HT1080 (cell line): ENCODE measurements at places on chromosomes 1 and 21.

- no peak for DNase-seq
These were observed 3.6 kb upstream of the DHRS3 start for GRCh38 chr1:12621346-12622335.

- DNase-seq = no peak
These were observed 8.3 kb downstream of the AHCTF1 start for GRCh38 chr1:246923482-246923881.

DNA sequence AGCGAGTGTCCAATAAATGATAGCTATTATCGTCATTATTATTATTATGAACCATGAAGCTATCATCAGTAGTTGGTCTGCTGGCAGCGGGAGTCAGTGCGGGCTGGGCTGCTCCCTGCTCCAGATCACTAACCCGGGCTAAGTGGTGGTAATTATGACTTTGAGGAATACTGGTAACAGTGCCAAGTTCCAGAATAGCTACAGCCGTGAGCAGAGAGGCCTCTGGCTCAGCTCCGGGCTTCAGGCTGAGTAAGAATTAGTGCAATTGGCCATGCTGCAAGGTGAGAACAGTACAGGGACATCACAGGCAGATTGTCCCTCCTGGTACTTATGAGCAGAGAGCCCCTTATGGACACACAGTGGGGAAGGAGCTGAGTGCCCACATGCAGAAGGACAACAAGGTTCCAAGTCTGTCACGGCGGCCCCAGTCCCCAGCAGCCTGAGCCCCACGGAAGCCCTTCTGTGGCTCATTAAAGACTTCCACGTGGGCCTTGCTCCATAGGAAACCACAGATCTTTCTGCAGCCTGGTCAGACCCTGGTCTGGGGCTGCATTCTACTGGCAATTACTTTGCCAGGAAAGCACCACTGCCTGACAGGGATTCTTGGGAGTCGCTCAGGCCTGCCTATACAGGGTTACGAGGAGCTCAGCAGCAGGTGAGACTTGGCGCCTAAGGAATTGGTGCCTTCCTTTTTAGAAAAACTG lies 235.1 kb downstream of the RRAGC start:
- no peak for DNase-seq

- DNase-seq = no peak
These were observed 42.7 kb upstream of the TRIM45 start for GRCh38 chr1:117164209-117164608.

GRCh38 chr1:225852413-225853124 lies 29.6 kb downstream of the TMEM63A start:
- DNase-seq = no peak

DNA sequence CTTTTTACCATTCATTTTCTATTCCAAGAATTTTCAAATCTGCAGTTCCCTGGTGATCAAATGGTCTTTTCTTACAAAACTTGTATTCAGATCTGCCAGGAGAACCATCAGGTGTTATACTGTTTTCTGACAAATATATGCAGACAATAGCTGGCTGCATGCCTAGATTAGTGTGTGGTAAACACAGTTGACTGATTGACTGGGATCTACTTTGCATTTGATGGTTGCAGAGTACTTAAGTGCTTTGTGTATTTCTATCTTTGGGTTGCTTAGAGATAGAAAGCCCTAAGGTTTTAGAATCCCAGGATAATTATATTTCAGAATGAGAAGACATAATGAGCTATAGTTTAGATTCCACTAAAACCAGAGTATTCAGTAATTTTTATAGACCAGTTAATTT lies 102.0 kb upstream of the CHODL start:
- no peak for DNase-seq

GRCh38 chr1:159897962-159898361 lies 2.0 kb downstream of the CFAP45 start:
- DNase-seq = no peak

- DNase-seq = no peak
These were observed 5.9 kb downstream of the ATF6 start for GRCh38 chr1:161771973-161772372.

- peak; percentile 72 for DNase-seq
These were observed 66.0 kb upstream of the BACH1 start for GRCh38 chr21:29232530-29233255.

DNA sequence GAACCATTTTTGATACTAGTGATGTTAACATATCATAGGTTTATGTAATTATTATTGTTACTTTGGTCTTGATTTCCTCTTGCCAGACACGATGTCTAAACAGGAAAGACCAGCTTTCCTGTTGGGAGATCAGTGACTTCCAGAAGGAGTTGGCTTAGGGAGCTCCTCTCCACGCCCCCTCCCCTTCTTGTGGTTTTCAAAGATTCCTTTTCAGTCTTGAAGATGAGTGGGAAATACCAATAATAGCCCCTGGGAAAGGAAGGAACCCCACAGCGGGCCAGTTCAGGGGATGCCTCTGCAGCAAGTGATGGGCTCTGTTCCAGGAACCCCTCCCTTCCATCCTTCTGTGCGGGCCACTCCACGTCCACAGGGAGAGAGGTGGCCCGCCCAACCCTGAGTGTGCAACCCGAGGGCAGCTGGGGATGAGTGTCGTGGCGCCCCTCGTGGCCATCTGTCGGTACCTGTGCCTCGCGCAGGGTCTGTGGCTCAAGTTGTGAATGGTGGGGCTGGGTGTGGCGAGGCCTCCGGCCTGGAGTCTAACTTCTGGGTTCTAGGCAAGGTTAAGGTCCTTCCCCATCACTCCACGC lies 65.7 kb downstream of the TLR5 start:
- DNase-seq = no peak

- no peak for DNase-seq
These were observed 3.9 kb upstream of the PITHD1 start for GRCh38 chr1:23774174-23774880.

DNA sequence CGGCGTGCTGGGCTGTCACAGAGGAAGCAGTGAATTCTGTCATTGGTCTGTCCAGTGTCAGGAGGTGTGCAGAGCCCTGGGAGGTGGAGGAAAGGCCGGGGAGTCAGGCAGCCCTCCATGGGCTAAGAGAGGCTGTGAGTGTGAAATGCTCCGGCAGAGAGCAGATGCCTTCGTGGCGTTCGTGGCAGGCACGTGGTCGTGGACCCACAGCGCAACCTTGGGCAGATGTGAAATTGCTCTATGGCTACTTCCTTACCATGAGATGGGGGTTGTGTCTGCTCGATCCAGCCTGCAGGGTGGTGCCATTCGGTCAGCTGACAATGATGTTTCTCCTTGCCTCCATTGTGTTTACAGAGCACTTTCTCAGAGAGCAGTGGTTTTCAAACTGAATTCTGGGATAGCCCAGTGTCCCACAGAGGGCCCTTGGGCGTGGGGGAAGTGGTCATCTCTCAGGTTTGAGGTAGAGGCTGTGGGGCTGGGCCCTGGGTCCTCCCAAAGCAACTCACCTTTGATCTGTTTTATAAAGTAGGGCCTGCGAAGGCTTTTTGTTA lies 27.9 kb downstream of the TNFRSF1B start:
- DNase-seq = no peak

DNA sequence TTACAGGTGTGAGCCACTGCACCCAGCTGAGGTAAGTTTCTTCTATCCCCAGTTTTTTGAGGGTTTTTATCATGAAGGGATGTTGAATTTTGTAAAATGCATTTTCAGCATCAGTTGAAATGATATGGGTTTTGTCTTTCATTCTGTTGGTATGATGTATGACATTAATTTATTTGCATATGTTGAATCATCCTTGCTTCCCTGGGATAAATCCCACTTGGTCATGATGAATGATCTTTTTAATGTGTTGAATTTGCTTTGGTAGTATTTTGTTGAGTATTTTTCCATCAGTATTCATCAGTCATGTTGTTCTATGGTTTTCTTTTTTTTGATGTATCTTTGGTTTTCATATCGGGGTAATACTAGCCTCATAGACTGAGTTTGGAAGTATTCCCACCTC lies 141.0 kb downstream of the RPS6KC1 start:
- no peak for DNase-seq

- no peak for DNase-seq
These were observed 551.1 kb downstream of the MATN1 start for GRCh38 chr1:30172299-30172694.

- no peak for DNase-seq
These were observed 77.7 kb downstream of the ST6GALNAC5 start for GRCh38 chr1:76944942-76945341.

- DNase-seq = no peak
These were observed 157.8 kb upstream of the VAMP3 start for GRCh38 chr1:7613106-7613850.

GRCh38 chr1:23436520-23437354 lies 12.2 kb upstream of the TCEA3 start:
- no peak for DNase-seq

- no peak for DNase-seq
These were observed 15.2 kb downstream of the GIPC2 start for GRCh38 chr1:78060857-78061563.

DNA sequence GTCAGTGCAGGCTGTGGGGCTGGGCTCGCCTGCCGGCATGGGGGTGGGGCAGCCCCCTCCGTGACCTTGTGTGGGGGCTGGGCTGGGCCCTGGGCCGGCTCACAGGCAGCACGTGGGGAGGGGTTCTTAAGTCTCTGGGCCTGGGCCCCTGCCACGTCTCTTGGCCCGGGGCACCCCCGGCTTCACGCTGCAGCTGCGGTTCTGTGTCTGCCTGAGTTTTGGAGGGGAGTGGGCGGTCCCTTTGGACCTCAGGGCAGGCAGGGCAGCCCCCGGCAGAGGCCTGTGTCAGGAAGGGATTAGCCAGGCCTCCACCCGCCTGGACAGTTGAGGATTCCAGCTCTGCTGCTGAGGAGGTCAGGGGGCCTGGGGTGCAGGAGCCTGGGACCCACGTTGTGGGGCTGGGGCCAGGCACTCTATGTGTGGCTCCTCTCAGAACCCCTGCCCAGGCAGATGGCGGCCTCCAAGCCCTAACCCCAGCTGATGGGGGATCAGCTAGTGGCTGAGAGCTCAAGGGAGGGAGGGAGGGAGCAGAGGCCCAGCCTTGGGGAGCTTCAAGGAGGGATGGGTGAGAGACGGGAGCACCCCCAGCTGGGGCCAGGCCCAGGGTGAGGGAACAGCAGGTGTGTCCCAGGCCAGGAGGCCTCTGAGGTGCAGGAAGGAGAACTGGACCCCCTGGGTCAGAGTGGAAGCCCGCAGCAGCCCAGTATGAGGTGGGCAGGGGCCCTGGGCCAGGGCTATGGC lies 1.8 kb upstream of the PLCH2 start:
- DNase-seq = no peak

DNA sequence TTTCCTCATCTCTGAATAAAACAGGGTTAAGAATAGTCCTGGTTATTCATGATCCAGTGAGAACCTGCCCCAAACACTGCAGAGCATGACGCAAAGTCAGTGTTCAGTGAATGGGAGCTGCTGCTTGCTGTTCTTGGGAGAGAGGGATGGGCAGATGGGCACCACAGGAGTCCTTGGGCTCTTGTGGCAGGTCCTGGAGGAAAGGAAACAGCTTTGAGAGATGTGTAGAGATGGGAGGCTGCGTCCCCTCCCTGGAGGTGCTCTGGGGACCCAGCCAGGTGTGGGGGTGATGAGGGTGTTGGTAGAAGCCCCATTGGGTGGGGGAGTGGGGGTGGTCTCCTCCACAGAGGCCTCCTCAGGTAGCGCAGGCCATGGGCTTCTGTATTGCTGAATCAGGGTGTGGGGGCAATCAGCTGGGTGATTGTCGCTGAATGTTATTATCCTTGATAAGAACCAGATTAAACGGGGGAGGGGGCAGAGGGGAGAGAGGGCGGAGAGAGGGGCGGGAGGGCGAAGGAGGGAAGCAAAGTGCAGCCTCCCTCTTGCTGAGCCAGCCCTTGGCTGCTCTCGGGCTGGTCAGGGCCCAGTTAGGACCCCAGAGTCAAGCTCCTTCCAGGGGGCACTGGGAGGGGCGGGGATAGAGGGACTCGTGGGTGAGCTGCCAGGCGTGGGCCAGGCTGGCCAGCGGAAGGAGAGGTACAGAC lies 22.9 kb upstream of the CASZ1 start:
- DNase-seq = no peak

- DNase-seq = no peak
These were observed 27.1 kb upstream of the PDE4B start for GRCh38 chr1:65765631-65766030.

DNA sequence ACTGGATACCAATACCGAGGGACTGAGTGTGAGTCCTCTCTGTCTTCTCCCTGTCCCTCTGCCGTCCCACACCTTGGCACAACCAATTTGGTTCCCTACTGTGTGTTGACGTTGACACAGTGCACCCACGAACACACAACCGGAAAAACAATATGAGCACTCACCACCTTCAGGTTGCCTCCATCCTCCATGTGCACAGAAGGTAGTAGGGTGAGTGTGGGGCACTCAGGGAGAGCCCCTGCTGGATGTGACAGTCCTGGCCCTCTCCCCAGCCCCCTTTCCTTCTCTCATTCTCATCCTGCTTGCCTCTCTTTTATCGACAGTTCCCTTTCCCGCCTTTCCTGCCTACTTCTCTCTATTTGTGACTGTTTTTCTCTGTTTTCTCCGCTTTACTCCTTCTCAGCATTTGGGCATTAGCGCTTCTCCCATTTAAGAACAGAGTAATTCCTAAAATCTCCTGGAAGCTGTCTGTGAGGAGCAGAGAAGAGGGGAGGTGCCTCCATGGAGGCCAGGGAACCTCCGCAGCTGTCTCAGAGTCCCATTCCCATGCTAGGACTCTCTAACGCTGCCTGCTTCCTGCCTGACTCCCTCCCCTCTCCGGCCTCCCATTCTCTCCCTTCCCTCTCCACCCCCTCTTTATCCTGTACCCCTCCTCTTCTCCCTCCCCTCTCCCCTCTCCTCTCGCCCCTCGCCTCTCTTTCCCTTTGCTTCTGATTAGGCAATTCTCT lies 16.4 kb downstream of the CADM3 start:
- DNase-seq = no peak

DNA sequence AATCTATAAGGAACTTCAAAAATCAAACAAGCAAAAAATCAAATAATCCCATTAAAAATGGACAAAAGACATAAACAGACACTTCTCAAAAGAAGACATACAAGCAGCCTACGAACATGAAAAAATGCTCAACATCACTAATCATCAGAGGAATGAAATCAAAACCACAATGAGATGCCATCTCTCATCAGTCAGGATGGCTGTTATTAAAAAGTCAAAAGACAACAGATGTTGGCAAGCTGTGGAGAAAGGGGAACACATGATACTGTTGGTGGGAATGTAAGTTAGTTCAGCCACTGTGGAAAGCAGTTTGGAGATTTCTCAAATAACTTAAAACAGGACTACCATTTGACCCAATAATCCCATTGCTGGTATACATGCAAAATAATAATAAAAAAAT lies 226.4 kb downstream of the S1PR1 start:
- no peak for DNase-seq
